ENCODE measurements at places on chromosomes 13 and 19.

GRCh38 chr13:31000889-31001288, 68.4 kb downstream of the TEX26 start:
- DNase-seq = no peak

GRCh38 chr13:82634946-82635345, 1247.3 kb downstream of the SLITRK1 start:
- peak; percentile 30 for DNase-seq

DNA sequence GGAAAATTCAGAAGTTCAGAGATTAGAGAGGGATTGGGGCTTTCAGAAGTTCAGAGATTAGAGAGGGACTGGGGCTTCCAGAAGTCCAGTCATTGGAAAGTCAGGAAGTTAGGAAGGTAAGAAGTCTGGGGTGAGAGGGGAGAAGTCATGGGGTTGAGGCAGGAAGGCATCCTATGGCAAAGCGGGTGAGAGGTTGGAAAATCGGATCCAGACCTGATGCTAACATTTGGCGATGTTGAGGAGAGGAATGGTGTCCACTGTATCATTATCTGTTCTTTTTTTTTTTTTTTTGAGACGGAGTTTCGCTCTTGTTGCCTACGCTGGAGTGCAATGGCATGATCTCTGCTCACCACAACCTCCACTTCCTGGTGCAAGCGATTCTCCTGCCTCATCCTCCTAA, 11.1 kb downstream of the SYT3 start:
- no peak for DNase-seq

DNA sequence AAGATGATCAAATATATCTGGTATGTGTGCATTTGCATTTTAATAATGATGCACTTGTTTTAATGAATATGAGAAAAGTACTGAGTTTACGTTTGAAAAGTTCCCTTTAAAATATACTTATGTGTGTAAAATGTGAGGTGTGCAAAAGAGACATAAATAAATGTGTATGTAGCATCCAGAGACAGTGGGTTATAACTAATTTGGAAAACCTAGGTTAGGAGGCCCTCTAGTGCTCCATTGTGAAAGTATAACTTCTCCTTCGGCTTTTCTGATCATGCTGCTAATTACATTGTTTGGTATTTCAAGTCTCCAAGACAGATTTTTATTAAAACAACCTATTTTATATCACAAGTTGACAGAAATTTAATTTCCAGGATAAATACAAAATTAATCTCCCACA, 30.1 kb downstream of the SCEL start:
- DNase-seq = peak; percentile 54

- no peak for DNase-seq
These were observed 6.5 kb downstream of the SYCE2 start for GRCh38 chr19:12912571-12912970.

GRCh38 chr19:6811906-6812305, 39.4 kb downstream of the VAV1 start:
- DNase-seq = peak; percentile 73

DNA sequence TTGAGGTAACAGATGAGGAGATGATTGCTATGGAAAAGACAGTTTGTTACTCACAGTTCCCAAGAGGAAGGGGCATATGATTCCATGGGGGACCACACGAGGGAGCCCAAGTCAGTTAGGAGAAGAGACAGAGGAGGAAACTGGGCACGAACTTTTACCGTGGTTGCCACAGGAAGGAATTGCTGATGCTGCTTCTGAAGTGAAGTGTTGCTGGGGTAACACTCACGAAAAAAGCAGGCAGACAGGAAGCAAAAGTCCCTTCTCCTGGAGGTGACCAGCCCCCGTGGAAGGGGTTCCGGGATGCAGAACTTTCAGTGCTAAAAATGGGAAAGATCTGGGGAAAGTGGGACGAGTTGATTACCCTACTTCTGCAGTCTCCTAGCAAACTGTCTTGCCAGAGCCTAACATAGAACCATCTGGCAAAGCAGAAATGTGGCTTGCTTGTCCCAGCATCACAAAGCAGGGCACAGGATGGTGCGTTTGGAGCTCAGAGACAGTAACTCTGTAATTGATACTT, 35.4 kb upstream of the MAP3K10 start:
- DNase-seq = peak; percentile 66

DNA sequence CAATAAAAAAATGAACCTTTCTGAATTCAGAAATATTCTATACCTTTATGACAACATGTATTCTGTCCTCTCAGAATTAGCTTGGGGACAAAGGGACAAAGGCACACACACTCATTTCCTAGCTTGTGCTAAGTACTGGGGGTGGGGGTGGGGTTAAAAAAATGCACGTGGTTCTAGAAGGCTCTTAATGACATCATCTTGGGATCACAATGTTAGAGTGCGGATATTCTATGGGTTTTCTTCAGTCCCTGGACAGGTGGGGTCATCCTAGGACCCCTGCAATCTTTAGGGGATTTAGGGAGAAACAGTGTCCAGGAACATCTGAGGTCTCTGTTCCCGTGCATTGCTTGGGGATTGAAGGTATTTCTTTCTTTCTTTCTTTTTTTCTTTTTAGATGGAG, 21.8 kb downstream of the GATAD2A start:
- DNase-seq = no peak

DNA sequence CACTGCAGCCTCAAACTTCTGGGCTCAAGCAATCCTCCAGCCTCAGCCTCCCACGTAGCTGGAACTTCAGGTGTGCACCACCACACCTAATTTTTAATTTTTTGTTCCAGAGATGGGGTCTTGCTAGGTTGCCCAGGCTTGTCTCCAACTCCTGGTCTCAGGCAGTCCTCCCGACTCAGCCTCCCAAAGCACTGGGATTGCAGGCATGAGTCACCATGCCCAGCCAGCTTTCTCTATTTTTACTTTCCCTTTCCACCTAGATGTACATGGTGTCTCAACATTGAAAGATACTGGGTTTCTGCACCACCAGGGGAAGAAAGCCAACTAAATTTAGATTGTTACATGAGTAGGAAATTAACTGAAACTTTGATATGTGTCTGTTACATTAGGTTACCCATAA, 13.8 kb upstream of the ZNF846 start:
- peak; percentile 47 for DNase-seq

GRCh38 chr13:67148161-67148571, 82.0 kb downstream of the PCDH9 start:
- peak; percentile 69 for DNase-seq

GRCh38 chr13:51562011-51562671, 22.1 kb upstream of the WDFY2 start:
- no peak for DNase-seq

DNA sequence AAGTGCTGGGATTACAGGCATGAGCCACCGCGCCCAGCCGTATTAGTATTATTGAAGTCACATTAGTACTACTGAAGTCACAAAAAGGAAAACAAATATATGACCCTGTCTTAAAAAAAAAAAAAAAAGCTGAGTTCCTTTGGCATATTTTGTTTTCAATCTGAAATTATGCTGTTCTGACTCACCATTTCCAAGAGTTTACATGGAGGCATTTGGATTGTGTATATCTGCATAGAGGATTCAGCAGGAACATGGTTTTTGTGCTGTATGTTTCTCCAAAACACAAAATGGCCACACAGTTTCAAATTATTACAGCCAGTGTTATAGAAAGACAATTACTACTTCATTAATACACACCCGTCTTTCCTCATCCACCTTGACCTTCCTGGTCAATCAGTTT, 103.5 kb upstream of the TSC22D1 start:
- no peak for DNase-seq

DNA sequence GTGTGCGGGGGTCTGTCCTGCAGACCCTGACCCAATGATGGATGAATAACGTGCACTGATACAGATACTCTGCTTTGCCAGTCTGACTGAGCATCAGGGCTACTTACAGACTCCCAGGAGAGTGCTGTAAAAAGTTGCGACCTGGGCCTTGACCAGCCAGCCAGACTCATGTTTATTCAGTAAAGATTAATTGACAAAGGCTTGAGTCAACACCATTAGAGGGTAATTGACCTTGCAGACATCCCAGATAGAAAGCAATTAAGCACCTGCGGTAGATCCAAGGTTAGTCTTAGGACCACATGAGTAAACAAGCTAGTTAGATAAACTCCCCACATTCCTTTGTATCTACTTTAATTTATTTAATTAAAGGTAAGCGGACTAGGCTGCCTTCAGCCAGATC, 10.4 kb downstream of the NUDT19 start:
- no peak for DNase-seq

- no peak for DNase-seq
These were observed 292.9 kb downstream of the KLF5 start for GRCh38 chr13:73351730-73352129.

All from ELR (cell line).